Vagina (tissue), 2 donors: ENCODE measurements at places on chromosomes 1 and 21.

GRCh38 chr21:17466166-17466565 lies 46.7 kb upstream of the CXADR start:
- no peak for DNase-seq

- no peak for DNase-seq
Observed at GRCh38 chr1:202516434-202516877, 168.0 kb downstream of the PPP1R12B start.

DNA sequence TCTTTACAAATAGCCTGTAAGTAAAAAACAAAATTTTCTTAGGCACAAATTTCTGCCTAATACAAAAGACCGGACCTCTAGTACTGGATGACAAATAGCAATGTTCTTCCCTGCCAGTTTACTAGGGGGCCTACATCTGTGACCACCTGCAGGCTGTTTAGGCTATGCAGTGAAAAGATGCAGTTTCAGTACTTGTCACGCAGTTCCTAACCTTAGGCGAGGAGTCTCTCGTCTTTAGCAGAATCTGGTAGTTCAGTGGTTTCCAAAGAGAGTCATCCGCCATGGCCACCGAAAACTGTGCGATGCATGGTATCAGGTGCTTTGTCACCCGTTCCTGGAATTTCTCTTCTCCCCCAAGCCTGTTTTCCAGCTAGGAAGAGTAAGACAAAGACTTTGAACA lies 29.6 kb downstream of the LGALS8 start:
- no peak for DNase-seq

DNA sequence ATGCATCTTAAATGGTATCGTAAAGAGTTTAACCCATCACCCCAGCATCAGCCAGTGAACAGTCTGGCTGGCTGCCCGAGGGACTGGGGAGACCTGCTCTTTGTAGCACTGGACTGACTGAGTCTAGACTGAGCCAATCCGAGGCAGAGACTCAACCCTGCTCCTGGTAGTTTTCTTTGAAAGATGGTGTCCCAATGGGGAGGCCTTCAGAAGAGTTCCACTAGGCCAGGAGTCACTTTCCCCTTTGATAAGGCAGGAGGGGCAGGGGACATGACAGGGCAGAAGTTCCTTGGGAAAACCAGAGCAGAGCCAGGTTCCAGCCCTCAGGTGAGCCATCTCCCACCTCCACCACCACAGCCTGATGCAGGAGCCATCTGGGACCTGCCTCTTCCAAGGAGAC lies 203.5 kb downstream of the CAMTA1 start:
- DNase-seq = no peak

DNA sequence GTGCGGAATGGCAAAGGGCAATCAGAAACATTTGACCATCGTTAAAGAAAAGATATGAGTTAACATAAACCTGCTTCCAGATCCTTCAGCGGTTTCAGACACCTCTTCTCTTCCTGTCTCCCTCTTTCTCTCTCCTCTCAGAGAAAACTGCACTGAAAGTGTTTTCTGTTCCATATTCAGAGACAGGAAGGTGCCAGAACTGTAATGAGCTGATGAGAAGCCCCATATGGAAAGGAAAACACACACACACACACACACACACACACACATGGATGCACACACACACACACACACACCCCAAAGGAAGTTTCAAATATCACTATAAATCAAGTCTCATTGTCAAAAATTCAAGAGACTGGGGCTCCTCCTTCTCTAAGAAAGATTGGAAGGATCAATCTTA lies 515.5 kb downstream of the NUF2 start:
- no peak for DNase-seq

DNA sequence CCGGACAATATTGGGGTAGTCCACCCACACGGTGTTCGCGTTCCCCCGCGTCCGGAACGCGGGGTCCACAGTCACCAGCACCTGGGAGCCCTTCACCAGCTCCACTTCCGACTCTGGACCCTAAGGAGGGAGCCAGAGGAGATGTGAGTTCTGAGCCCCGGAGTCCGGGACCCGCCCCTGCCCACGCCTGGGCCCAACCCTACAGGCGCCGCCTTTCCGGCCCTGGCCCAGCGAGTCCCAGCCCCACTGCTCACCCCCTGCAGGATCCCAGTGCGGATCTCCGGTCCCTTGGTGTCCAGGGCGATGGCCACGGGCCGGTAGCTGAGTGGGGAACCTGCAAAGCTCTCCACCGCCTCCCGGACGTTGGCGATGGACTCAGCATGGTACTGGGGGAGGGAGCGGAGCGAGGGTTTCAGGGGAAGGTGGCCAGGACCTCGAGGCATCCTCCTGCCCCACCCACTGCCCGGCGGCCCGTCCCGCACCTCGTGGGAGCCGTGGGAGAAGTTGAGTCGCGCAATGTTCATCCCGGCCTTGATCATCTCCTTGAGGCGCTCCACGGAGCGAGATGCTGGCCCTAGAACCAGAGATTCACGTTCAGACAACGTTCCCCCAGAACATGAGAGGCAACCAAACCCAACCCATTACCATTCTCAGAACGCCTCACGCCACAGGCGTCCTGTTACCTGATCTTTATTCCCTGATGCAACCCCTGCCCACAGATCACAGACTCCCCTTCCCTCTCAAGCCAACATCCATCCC lies 5.9 kb downstream of the PKLR start:
- no peak for DNase-seq

- DNase-seq = no peak
Observed at GRCh38 chr1:164310166-164310565, 248.8 kb upstream of the PBX1 start.

DNA sequence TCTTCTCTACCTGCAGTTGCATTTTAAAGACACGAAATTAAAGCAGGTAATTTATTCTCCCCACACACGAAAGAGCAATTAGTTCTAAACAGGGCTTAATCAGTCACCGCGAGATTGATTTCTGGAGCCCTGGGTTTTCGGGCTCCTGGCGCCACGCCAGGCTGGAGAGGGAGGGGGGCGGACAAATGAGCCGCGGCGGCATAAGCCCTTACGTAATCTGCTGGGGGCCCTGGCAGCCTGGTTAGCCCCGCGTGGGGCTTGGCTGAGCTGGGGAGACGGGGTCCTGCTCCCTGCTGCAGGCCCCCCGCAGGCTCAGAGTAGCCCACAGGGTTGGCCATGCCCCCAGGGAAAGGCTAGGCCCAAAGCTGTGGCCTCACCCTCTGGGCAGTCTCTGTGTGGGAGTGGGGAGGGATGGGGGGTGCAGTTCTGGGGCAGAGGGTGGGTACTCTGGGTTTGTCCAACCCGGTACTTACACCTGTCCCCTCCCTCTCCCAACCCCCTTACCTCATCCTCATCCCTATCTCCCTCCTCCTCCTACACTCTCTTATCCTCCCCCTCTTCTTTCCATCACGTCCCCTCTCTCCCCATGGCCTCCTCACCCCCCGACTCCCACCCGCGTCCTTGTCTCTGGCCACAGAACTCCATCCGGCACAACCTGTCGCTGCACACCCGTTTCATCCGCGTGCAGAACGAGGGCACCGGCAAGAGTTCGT lies 19.9 kb downstream of the FOXO6 start:
- no peak for DNase-seq

DNA sequence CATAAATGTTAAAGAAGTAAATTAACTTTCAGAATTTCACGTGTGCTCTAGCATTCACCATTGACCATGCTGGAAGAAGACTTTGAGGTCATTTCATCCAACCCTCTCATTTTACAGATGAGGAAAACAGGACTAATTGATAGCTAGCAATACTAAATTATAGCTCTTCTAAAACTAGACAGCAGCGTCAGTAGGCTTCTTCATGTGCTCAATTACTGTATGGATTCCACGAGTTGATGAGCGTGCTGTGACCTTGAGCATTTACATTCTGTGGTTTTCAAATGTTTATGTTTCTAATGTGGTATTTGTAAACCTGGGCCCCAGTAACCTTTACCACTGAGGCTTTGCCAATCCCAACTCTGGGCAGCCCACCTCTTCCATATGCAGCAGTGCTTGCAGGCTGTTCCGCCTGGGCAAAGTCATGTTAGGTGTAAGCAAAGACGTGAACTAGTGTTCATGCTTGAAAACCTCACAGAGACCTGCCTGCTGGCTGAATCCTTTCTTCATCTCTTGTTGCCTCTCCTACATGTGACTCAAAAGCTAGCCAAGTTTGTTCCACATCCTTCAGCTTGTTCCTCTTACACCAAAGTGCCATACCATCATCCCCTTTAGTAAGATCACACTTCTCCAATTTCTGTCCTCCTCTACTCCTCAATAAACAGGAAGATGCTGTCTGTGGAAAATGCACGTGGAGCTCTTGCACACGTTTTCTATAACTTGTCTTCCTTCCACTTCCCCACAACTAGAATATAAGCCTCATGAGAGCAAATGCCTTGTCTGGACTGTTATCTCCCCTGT lies 17.2 kb downstream of the KCNJ15 start:
- no peak for DNase-seq

DNA sequence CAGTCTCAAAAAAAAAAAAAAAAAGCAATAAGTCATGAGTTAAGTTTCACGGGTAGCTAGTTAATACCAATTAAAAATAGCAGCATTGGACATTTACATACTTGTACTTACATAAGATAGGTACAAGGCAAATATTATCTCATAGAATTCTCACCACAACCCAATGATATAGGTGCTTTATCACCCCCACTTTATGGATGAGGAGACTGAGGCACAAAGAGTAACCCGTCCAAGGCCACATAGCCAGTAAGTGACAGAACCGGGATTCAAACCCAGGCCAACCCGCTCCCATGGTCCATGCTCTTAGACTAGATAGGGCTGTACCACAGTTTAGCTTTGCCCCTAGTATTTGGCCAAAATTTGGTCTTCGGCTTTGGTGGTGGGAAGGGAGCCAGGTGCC lies 132.5 kb upstream of the SLC45A1 start:
- DNase-seq = no peak

DNA sequence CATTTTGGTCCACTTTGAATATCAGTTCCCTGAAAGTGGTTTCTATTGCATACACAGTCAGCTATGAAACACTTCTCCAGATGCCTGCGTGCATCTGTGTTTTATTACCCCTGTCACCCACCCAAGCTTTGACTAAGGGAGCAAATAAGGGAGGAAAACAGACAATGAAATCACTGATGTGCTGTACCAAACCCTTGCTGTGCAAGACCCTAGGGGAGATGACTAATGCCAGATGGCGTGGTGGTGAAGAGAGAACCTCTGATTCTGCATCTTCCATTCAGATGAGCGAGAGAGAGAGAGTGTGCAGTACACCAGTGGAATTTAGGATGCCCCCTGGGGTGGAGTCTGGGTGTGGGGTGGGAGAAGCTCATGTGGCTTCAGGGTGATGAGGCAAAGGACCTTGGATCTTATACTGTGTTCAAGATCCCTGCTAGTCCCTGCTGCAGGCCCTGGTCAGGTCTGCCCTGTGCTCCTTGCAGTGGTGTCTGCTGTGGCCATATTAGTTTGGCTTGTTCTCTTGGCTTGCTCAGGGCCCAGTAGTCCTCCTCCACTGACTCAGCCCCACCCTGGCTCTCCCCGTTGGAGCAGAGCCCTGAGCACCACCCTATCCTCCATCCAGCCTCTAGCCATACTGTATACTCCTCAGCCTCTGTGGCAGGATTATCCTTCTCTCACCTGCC lies 18.5 kb downstream of the CLCA1 start:
- DNase-seq = no peak

GRCh38 chr1:208209896-208210589 lies 34.1 kb downstream of the PLXNA2 start:
- DNase-seq = no peak

GRCh38 chr21:41373253-41373652 lies 11.4 kb downstream of the MX2 start:
- DNase-seq = no peak

DNA sequence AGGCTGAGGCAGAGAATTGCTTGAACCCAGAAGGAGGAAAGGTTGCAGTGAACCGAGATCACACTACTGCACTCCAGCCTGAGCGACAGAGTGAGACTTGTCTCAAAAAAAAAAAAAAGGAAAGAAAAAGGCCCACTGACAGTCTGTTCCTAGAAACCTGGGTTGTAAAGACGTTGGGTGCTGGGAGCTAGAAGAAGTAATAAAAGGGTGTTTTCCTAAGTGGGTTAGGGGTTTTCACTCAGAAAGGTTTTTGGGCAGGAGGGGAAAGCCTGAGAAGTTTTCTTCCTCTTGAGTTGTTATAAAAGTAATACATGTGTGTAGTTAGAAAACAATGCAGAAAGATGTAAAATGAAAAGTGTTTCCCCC lies 25.4 kb downstream of the CELA3A start:
- no peak for DNase-seq

DNA sequence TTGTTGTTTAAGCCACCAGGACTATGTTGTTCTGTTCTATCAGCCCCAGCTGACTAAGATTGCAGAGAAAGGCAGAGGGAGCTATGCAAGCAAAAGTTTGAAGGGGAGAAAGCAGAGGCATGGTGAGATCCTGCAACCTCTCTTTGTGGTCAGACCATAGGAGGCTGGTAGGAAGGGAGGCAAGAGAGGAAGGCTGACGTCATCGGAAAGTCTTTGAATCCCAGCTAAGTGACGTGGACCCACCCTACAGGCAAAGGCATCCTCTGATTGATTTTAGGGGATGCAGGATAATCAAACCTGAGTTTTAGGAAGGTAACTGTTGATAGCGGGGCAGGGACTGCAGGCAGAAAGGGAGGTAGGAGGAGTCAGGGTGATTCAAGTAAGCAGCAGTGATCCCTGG lies 23.3 kb upstream of the TNNI1 start:
- DNase-seq = no peak

GRCh38 chr1:246351721-246352120 lies 155.4 kb downstream of the SMYD3 start:
- no peak for DNase-seq

DNA sequence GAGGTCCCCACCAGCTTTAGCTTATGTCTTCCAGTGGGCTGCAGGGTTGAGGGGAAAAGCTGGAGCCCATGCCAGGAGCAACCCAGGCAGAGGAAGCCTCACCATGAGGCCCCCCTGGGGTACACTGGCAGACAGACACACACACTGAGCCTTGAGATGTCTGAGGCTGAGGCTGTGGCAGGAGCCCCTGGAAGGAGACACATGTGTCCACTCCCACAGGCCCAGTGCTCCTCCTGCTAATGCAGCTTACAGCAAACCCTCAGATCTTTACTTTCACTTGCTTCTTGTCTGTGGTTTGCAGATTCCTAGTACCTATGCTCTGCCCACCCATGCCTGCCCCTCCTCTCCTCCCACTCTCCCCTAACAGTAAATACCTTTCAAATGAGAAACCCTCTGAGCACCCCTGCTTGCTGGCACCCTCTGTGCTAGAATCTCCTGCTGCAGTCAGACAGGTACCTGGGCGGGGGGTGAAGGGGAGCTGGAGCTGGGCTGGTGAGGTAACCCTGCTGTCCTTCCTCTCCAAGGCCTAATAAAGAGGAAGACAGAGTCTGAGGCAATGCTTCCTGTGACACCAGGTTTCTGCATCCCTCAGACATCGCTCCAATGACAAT lies 63.4 kb upstream of the NEK2 start:
- no peak for DNase-seq

GRCh38 chr1:158830074-158830677 lies 975 bp upstream of the MNDA start:
- no peak for DNase-seq

DNA sequence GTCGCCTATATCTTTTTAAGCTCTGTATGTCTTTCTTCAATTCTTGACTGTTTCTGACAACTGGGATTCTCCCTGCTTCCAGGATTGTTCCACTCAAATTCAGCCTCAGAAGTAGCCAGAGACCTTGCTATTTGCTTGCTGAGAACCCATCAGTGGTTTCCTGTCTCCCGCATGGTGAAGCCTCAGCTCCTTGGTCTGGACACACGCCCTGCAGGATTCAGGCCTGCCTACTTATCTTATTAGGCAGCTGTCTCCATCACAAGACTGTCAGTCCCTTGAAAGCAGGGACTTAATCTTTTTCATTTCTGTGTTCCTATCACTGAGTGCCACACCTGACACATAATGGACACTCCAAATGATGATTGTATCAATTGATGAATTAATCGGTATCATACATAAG lies 175.3 kb downstream of the PLPP3 start:
- no peak for DNase-seq
